Thymus (tissue), 14 donors: ENCODE measurements at places on chromosomes 16 and 17.

- no peak for DNase-seq
Measured at GRCh38 chr17:78935419-78936323, 10.5 kb upstream of the TIMP2 start.

GRCh38 chr17:28982131-28982793, 23.6 kb downstream of the SEZ6 start:
- DNase-seq = no peak

GRCh38 chr16:17437127-17437720, 33.5 kb downstream of the XYLT1 start:
- no peak for DNase-seq

DNA sequence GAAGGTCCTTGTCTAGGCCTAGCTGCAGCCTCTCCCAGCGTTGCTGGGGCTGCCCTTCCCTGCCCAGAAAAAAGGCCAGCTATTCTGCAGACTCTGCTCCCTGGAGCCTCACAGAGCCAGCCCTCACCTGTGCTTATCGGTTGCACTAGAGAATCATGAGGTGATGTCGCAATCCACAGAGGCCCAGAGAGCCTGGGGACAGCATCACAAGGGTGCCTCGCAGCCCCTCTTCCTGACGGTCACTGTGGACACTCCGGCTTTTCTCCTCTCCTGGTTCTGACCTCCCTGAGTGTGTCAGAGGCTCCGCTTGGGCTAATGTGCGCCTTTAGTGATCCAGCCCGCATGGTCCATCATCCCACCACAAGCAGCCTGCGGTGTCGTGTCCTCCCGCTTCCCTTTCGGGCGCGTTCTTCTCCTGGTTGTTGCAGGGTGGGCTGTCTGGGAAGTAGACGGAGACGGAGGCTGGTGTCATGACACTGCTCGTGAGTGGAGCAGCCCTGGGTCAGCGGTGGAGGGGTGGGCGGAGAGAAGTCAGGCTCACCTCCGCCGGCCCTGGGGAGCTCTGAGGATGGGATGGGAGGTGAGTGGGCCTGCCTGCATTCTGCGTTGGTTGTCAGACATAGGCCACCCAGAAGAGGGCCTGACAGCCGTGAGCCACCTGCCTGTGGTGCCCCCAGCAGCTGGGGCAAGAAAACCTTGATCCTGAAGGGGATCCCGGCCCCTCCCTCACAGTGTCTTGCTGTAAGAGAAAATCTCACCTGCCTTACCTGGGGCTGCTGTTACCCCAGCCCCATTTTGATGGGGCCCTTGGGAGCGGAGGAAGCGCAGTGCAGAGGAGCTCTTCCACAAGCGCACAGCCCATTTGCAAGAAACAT, 165.9 kb upstream of the CHMP6 start:
- no peak for DNase-seq

DNA sequence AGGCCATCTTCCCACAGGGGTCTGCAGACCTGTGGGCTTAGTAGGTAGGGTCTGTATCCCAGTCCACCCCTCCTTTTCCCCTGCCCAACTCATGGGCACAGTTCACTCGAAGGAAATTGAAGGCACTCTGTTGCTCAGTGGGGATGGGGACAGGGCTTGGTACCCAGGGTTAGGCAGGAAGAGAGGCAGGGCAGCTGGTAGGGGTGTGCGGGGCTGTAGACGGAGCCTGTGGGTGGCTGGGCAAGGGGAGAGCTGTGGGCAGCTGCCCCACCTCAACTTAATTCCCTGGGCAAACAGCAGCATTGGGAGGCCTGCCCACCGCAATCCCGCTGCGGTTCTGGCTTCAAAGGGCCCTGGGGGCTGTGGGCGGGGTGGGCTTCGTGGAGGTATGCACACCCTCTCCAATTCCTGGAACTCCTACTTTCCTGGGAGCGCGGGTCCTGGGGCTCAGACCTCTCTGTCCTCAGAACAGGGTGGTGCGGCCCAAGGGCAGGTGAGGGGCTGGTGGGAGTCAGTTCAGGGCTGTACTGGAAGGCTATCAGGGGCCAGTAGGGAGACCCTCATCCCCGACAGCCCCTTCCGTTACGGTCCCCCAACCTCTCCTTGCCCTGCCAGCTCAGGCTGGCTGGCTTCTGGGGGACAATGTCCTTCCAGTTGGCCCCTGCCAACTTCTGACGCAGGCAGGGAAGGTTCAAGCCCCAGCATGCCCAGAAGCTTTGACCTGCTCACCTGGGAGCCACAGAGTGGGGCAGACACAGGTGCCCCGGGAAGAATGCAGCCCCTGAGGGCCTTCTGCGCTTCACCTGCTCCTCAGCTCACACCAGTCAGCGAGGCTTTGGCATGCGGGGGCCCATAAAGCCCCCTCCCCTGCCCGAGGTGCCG, 9.1 kb downstream of the FOXJ1 start:
- DNase-seq = no peak

DNA sequence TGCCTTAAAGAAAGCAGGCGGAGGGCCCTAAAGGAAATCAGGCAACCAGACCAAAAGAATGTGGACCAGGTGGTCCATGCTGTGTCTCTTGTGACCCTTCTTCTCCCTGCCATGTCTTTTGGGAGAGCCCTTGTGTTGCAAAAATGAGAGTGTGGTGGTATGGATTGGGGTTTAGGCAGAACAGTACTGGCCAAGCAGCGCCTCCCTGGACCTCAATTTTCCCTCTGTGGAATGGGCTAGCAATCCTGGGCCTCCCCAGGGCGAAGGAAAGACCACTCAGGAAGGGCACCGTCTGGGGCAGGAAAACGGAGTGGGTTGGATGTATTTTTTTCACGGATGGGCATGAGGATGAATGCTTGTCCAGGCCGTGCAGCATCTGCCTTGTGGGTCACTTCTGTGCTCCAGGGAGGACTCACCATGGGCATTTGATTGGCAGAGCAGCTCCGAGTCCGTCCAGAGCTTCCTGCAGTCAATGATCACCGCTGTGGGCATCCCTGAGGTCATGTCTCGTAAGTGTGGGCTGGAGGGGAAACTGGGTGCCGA, 7.6 kb upstream of the NLRC5 start:
- no peak for DNase-seq

DNA sequence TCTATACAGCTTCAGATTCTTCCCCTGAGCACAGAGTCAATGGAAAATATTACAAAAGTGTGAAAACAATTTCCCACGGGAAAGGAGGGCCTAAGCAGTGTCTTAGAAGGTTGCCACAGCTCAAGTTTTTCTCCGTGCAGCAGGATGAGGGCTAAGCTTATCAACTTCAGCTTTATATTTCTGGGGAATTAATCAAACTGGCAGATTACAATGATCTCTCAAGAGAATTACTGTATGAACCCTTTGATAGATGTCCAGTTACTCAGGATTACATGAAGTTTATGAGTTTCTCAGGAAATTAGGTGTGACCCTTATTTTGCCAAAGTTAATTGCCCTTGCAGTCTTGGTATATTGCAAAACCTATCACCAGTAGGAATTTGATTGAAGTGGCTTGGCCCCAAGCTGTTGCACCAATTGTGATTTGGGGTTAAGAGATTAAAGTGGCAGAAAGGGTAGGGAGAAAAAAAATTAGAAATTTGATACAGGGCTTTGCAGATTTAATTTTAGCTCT, 298.4 kb downstream of the MAP2K6 start:
- DNase-seq = no peak

- DNase-seq = no peak
Measured at GRCh38 chr17:21242026-21242697, 11.0 kb downstream of the NATD1 start.
